ENCODE measurements at places on chromosomes 11 and 22.

- DNase-seq: no peak
Measured at GRCh38 chr11:28495333-28495732, 387.1 kb downstream of the METTL15 start.

- no peak for DNase-seq
Measured at GRCh38 chr11:107691000-107691750, 20.7 kb downstream of the SLN start.

DNA sequence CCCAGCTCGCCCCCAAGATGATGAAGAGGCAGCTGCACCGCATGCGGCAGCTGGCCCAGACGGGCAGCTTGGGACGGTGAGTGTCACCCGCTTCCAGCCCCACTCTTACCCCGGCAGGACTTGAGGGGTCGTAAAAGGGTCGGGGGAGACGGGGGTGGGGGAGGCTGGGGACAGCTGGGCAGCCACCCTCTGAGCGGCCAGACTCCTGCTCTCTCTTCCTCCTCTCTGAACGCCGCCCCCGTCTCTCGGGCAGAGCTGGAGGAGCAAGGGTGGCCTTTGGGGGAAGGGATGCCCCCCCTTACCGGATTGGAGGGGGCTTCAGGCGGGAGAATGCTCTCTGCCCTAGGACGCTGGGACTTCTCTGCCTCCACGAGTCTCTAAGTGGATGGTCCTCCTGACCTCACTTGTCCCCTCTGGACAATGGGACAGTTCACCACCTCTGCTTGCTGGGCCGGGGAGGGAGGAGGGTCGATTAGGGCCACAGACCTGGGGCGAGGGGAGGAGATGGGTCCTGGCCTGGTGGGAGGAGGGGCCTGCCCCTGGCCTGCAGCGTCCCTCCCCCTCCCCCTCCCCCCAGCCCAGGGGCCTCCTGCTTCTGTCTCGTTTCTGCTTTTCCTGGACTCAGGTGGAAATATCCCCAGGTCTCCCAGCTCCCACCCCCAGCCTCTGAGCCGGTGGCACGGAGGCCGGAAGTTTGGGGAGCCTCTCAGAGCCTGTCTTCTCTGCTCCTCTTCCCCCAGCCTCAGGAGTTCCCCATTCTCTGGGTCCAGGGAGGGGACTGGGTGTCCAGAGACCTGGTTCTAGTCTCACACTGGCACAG, 512 bp downstream of the SH3BP1 start:
- no peak for DNase-seq

GRCh38 chr22:19889951-19890350, 35.3 kb upstream of the GNB1L start:
- no peak for DNase-seq

GRCh38 chr11:84969103-84969502, 658.0 kb downstream of the DLG2 start:
- DNase-seq: no peak

DNA sequence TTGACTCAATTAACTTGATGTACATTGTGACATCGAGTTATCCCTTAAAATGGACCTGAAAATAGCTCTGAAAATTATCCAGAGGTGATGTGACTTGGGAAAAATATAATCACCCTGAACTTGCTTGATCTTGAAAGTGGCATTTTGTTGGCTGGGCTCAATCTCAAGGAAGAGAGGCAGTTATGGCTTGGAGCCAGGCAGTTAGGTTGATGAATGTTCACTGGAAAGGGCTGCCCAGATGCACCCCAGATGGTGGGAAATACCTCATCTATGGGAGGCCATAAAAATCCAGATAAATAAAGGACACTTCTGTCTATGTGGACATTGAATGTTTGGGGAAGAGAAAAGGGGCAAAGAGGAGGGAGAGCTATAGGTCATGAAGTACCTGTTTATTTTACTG, 55.7 kb upstream of the OR5AN1 start:
- no peak for DNase-seq

GRCh38 chr22:32023251-32023827, 19.7 kb upstream of the SLC5A1 start:
- no peak for DNase-seq

DNA sequence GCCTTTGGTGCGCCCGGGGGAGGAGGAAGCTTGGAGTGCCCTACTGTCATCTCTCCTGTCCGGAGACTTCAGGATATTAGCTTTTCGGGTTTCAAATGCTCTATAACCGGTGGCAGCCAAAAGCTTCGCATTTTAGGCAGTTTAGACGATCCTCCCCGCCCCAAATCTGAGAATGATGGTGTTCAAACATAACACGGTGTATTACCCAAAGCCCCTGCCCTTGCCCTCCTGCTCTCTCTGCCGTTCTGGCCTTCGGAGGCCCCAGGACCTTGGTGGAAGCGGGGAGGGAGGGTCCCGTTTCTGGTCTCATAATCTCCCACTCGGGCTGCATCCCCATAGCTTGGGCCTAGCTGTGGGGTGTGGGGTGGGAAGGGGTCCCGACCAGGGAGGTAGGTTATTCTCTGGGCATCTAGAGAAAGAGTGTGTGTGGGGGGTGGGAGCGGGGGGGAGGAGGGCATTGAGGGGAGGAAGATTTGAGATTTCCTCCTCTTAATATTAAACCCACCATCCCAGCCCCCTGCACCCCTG, 2.3 kb downstream of the PKNOX2 start:
- DNase-seq: no peak

DNA sequence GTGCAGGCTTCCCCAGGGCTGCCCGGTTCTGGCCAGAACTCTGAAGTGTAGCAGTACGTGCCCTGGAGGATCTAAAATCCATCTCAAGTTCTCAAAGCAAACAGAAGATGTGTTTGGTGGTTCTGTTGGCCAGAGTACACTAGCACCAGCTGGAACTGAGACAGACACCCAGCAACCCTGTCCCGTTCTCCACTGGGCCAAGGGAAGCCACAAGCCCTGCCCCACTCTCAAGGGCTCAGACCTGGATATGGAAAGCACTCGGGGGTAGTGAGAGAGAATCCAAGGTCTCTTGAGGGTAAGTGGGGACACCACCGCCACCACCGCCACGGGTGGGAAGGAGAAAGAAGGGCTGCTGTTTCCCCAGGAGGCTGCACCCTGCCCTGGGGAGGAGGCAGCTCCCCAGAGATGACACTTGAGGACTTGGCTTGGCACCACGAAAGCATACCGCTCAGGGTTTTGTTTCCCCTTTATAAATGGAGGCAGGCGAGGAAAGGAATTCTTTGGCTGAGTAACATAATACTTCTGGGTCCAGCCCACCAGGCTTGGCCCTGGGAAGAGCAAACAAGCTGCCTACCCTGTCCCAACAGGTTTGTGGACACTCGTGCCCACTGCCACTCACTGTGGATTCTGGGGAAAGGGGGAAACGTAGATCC, 56.1 kb upstream of the POU2AF1 start:
- no peak for DNase-seq

DNA sequence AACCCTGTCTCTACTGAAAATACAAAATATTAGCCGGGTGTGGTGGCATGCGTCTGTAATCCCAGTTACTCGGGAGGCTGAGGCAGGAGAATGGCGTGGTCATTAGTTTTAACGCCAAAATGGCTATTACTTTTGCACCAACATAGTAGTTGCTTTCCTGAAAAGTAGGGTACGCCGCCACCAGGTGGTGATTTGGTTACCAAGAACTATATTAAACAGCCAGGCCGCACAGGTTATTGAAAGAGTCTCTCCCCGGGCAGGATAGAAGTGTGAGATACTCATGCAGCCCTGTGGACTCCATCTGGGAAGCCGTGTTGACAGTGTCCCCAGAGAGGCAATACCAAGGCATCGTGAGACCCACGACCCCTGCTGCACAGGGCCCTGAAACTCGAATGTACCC, 24.6 kb upstream of the LRRC32 start:
- no peak for DNase-seq

- no peak for DNase-seq
Measured at GRCh38 chr11:26244207-26244606, 87.7 kb upstream of the ANO3 start.

DNA sequence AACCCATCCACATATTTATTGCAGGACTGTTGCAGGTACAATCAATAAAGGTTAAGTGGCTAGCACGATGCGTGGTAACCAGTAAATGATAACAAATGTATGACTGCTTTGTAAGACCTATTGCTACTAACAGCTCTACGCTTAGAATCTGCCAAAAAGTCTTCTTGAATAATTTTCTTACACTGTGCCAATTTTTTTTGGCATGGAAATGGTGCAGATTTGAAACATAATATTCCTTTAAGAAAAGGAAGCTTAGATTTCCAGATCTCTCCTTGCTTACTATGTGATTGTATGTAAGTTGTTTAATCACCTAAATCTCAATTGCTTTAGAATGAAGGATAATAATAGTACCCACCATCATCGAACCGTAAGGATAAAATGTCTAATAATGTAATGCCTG, 192.0 kb downstream of the LRRC4C start:
- DNase-seq: no peak

DNA sequence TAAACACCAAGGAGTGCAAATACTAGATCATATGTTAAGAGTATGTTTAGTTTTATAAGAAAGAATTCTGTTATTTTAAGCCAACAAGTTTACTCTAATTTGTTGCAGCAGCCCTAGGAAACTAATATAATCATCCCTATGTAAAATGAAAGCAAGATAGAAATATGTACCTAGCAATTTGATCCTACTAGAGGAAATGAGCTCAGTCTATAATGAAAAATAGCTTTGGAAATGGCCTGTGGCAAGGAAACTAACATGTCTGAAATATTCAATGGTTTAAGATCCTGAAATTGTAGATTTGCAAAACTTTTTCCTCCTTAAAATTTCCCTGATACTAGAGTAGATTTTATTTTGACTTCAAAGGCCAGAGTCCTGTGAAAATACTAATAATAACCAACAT, 112.7 kb upstream of the SLC5A12 start:
- DNase-seq: no peak

- DNase-seq: no peak
Measured at GRCh38 chr22:45103756-45104155, 60.0 kb upstream of the NUP50 start.

- no peak for DNase-seq
Measured at GRCh38 chr11:3944198-3944597, 88.7 kb downstream of the STIM1 start.

DNA sequence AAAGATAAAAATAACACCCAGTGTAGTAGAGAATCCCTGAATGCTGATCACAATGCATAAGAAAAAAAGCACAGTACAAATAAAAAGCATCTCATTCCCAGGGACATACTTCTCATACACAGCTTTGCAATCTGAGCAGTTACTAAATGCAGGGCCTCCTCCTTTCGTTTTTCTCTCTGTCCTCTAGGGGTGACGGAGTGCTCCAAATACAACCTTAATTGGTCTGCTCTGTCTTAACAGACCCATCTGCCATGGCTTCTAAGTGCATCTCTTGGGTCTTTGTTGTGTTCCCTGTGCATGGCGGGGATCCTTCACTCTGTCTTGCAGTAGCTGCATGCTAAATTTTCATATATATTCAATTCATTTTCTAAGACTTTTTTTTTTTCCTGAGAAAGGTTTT, 1114.2 kb upstream of the RAG2 start:
- no peak for DNase-seq

DNA sequence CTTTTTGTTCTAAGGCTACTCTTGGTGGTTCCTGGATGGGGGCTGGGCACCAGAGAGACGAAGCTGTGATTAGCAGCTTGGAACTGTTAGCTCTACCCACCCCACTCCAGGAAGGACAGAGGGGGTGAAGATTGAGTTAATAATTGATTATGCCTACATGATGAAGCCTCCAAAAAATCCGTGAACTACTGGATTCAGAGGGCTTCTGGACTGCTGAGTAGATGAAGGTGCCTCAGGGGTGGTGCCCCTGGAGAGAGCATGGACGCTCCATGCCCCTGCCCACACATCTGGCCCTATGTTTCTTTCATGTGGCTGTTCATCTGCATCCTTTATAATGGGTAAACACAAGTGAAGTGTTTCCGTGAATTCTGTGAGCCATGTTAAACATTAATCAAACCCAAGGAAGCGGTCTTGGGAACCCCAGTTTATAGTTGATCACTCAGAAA, 47.3 kb upstream of the CYP2D6 start:
- DNase-seq: no peak

- no peak for DNase-seq
Measured at GRCh38 chr22:26463101-26463661, 20.4 kb downstream of the HPS4 start.

DNA sequence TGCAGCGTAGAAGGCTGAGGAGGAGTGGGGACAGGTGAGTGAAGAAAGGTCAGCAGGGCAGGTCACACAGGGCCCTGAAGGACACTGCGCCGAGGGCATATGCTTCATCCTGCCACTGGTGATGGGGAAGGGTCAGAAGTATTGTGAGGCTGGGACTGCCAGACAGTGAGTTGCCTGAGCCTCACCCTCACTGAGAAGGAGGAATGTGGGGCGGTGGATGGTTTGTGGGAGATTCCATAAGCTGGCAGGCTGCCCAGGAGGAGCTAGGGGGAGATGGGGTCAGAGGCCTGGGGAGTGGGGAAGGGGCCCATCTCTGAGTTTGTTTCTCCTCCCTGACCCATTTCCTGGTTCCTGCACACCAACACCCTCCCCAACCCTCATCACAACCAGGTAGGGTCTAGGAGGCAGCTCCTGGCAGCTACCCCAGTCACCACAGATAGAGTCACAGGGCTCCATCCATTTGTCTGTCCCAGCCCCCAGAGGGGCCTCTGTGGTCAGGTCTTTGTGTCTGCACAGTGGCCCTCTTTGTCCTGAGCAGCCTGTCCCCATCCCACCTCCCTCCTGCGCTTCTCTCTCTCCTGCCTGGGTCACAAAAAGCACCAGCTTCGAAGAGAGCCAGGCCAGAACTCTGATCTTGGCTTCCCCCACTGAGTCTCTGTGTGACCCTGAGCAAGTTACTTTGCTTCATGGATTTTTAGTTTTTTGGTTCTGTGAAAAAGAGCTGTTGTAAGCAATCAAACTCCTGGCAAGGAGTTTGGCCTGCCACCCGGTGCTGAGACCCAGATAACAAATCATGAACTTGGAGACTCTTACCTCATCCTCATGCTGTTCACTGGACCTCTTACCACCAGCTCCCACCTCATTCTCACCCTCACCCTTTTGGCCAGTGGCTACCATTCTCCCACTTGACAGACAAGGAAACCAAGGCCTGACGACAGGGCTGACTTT, 4.6 kb upstream of the P2RY2 start:
- no peak for DNase-seq

GRCh38 chr11:109184376-109184775, 237.6 kb upstream of the C11orf87 start:
- no peak for DNase-seq

DNA sequence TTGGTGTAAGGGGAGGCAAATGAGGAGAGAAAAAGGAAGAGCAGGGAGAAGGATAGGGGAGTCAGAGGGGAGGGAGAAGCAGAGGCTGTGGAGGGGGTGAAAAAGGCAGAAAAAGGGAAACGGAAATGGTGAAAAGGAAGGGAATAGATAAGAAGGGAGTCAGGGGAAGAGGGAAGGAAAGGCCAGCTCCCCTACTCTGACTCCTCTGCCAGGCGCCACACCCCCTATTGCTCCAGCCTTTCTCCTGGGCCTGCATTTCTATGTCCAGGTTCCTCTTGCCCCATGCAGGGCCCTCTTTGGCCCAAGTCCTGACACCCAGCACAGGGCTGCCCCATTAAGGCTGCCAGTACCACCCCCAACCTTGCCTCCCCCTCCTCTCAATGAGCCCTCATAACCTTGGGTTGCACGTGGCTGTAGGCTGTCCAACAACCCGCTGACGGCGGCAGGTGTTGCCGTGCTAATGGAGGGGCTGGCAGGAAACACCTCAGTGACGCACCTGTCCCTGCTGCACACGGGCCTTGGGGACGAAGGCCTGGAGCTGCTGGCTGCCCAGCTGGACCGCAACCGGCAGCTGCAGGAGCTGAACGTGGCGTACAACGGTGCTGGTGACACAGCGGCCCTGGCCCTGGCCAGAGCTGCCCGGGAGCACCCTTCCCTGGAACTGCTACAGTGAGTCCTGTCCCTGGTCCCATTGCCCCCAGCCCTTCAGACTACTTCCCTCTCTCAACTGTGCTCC, 3.4 kb upstream of the NHERF4 start:
- DNase-seq: no peak

All from D721Med (cell line).